ENCODE measurements at places on chromosomes 1 and 21.

DNA sequence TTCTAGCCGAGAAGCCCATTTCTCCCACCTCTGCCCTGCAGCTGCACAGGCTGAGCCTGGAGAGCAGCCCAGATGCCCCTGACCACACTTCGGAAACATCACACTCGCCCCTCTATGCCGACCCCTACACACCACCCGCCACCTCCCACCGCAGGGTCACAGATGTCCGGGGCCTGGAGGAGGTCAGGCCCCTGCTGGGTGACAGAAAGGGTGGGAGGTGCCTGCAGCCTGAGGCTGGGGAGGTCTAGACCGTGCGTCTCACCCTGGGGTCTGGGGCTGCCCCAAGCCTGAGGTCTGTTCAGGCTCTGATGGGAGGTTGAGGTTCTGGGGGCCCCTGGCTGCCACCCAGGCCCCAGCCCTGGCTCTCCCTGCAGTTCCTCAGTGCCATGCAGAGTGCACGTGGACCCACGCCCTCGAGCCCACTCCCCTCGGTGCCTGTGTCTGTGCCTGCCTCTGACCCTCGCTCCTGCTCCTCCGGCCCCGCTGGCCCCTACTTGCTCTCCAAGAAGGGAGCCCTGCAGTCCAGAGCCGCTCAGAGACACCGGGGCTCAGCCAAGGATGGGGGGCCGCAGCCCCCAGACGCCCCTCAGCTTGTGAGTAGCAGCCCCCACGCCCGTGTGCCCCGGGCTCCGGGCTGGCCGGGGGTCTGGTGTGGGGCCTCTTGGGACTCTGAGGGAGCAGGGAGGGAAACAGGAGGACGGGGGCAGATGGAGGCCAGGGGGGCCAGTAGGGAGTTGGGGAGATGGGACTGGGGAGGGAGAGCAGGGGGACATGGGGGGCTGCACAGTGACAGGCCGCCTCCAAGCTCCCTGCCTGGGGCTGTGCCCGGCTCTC, 7.4 kb downstream of the PLEKHN1 start:
- DNase-seq = no peak

- no peak for DNase-seq
These were observed 105.4 kb downstream of the SLC45A1 start for GRCh38 chr1:8423269-8423691.

- DNase-seq = no peak
These were observed 4.2 kb downstream of the GPR25 start for GRCh38 chr1:200877010-200877409.

DNA sequence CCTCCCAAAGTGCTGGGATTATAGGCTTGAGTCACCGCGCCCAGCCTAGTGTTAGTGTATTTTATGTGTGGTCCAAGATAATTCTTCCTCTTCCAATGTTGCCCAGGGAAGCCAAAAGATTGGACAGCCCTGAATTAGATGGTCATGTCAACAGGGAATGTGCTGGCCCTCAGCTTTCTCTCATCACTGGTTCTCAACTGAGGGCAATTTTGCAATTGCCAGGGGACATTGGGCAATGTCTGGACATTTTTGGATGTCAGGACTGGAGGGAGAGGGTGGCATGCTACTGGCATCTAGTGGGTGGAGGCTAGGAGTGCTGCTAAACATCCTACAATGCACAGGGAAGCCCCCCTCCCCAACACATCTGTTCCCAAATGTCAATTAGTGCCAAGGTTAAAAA, 95.0 kb downstream of the LAMC2 start:
- DNase-seq = no peak

GRCh38 chr1:40860706-40861223, 1.4 kb downstream of the CITED4 start:
- no peak for DNase-seq

- DNase-seq = no peak
These were observed at the start of gene GBP2 for GRCh38 chr1:89125913-89126580. TSS of gene GBP2 (minus strand) at chr1:89126114. CDS start at chr1:89121966, 4,148 bp downstream.

GRCh38 chr1:228500143-228500734, 13.1 kb downstream of the RNF187 start:
- DNase-seq = no peak

- no peak for DNase-seq
These were observed 5.6 kb downstream of the C1orf35 start for GRCh38 chr1:228097333-228098081.

Measured in activated CD8-positive, alpha-beta memory T cell treated with anti-CD3 and anti-CD28 coated beads for 4 hours (primary cell).